ENCODE measurements at places on chromosomes 12 and 14.

DNA sequence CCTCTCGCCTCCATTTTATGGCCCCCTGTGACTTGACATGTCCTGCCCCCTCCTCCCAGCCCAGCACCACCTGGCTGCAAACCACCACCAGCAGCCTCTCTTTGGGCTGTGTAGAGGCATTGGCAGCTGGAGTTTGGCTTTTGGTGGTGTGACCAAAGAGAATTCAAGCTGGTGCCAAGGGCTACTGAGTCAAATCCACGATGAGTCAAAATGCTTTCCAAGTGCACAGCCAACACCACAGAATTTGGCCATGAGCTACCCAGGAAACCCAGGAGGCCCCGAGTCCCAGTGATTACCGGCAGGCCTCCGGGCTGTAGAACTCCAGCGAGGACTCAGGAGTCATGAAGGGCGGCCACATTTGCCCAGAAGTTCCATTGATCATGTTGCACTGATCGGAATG, 53.8 kb downstream of the SCARB1 start:
- DNase-seq, result no peak

DNA sequence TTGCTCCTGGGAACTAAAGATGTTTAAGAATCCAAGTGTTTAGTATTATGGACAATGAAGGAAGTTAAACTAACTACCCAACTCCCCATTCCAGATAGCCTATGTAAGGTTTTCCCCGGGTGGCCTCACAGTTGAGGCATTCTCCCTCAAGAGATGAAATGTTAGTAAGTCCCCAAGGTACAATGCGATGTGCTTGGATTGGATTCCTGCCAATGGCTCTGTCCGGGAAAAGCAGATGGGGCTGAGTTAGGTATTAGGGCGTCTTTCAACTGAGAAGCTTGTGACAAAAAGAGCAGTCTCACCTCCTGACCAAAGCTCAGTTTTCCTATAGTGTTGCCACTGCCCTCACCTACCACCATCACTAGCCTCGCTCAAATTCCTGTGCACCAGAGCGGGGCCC, 64.8 kb upstream of the E2F7 start:
- no peak for DNase-seq

GRCh38 chr12:59859171-59859510, 263.3 kb downstream of the SLC16A7 start:
- DNase-seq, result no peak

DNA sequence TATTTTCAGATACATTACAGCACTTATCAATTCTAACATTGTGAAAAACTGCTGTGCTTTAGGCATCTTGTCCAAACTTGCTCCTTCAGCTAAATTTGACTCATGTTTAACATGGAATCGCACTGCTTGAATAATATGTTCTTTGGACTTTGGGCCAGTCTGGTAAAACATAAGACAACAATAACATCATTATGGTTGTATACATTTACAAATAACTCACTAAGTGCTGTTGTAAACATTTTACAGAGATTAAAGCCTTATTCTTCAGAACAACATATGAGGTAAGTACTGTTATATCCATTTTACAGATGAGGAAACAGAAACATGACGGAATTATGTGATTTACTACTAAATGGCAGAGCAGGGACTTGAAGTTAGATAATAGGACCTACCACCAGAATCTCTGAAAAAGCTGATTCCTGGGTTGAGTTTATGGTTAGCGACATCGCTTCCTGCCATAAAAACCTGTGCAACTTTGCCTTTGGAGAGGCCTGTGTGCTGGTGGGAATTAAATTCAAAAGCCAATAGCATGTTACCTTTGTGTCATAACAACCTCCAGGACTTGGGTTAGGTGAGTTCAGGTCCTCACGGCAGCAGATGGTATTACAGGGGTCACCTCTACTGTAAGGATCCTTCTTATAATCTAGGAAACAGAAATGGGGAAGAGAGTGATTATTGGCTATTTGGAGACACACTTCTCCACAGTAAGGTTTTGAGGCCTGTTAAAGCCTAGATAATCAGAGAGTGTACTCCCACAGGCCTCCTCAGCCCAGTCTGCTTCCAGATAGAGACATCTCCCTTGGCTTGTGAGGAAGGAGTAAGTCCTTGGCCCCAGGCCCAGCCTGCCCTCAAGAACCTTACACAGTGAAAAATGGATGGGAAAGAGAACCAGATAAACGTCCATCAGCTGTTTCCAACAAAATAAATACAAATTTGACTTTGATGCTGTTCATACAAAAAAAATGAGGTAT, 61.8 kb downstream of the PLBD1 start:
- no peak for DNase-seq

DNA sequence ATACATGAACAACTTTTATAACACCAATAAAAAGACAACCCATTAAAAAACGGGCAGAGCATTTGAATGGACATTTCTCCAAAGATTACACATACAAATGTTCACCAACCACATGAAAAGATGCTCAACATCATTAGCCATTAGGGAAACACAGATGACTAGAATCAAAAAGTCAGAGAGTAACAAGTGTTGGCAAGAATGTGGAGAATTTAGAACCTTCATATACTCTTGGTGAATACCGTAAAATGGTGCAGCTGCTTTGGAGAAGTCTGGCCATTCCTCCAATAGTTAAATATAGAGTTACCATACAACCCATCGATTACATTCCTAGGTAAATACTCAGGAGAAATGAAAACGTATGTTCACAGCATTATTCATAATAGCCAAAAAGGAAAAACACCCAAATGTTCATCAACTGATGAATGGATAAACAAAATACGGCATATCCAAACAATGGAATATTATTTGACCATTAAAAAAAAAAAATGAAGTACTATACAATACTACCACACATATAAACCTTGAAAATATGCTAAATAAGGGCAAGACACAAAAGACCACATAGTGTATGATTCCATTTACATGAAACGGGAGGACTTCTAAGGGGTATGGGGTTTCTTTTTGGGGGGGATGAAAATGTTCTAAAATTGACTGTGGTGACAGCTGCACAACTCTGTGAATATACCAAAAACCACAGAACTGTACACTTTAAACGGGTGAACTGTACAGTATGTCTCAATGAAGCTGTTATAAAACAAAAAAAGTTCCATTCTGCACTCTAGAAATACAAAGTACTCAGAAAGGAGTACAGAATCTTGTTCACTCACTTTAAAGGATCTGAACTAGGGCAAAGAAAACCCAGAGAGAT, 3.2 kb downstream of the CORO1C start:
- DNase-seq, result no peak

DNA sequence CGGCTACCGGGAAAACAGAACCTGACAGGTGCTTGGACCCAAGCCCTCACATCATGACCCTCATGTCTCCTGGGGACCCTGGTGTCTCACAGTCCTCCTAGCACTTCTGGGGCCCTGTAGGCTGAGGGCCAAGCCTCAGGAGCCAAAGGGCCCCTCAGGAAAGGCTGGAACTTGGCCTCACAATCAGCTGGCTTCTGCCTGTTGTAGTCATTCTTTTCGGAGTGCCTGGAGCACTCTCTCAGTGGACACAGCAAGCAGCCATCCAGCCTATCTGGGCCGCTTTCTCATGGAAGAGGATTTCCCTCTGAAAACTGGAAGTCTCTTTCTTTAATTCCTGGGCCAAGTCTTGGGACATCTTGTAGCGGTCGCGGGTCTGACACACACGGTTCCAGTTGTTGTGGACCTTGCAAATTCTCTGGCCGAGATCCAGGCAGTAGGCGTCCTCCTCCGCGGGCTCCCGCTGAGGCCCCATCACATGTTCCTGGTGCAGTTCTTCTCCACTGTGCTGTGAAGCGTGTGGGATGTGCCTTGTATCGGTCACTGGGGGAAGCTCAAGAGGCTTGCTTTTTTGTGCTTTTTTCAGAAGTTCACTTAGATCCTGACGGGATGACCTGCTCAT, 169.3 kb downstream of the EMP1 start:
- peak; percentile 12 for DNase-seq

DNA sequence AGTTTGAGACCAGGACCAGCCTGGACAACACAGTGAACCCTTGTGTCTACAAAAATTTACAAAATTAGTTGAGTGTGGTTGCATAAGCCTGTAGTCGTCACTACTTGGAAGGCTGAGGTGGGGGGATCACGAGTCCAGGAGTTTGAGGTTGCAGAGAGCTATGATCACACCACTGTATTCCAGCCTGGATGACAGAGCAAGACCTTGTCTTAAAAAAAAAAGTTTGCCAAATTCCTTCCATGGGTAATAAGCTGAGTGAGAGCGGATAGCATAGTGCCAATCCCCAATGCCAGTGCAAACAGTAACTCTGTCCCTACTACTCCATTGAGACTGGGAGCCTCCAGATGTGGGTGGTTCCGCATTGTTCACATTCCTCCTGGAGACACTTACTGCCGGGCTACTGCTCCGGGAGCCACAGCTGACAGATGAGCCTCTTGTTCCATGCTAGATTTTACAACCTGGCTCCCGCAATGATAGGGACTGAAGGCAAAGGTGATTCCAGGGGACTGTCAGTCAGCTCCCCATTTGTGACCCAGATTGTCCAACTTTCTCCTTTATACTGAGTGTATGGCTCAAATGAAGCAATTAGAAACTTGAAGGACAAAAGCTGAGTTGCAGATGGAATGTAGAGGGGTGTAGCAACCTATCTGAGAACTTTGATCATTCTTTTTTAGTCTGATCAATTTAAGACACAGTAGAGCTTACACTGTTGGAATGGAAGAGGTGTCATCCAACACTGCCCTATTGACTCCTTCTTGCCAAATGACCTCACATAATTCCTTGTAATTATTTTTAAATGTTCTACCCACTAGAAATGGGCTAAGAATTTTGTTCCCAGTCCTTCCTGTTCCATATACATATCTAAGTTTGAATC, 13.4 kb upstream of the FRMD6 start:
- no peak for DNase-seq

DNA sequence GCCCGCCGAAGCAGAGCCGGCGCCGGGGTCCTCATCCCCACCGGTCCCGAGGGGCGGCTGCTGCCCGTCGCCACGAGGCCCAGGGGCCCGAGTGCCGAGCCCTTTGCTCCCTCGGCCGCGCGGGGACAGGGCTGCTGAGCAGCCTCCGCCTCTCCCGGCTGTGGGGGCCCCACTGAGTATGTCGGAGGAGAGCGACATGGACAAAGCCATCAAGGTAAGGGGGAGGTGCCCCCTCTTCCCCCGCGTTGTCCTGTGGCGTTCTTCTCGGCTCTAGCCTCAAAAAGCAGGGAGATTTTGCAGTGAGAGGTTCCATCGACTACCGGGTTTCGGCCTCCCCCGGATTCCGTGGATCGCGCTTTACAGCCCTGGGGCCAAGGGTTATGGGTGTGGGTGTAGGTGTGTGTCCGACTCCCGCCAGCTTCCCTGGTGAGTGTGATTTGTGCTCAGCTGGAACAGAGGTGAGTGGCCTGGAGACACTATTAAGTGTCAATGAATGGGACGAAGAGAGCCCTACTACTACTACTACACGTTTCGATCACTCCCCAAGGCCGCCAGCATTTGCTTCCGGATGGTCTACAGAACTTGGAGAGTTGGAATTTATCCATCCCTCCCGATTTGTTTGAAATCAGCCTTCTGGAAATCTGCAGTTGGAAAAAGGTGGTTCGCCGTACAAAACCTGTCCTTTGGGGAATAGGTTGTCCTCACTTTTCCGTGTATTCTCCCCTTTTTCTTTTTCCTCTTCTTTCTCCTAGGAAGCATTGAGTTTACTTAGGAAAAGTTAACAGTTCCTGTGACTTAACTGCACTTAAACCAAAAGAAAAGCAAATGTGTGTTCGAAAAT, 748 bp downstream of the MAPKAPK5 start:
- DNase-seq, result no peak

GRCh38 chr14:101365329-101366158, 195.8 kb upstream of the DIO3 start:
- DNase-seq, result no peak

- no peak for DNase-seq
These were observed 381.1 kb downstream of the FLRT2 start for GRCh38 chr14:85911044-85911443.

DNA sequence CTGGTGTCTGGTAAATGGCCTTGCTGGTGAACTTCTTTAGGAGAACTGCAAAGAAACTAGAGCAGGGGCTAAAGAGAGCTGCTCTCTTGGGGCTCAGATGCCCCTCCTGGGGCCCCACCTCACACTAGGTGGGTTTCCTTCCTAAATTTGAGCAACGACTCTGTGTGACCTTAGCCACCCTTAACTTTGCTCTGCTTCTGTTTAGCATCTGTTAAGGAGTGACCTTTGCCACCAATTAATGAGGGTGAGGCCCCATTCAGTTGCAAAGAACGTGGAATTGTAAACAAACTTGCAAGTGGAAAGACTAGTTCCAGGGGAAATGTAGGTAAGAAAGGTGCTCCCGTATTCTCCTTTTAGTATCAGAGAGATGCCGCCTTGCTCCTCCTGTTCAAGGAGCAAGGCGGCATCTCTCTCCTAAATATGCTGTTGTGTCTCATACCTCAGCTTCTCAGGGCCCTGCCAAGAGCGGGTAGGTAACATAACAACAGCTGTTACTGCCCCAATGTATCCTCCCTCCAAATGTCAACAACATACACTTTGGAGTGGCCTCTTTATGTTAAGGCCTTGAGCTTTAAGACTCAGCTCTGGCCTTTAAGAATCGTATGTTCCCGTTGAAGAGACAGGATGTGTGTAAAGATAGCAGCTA, 77.6 kb upstream of the FUT8 start:
- no peak for DNase-seq

- DNase-seq, result no peak
These were observed 233.2 kb downstream of the PHLDA1 start for GRCh38 chr12:75798136-75798926.

DNA sequence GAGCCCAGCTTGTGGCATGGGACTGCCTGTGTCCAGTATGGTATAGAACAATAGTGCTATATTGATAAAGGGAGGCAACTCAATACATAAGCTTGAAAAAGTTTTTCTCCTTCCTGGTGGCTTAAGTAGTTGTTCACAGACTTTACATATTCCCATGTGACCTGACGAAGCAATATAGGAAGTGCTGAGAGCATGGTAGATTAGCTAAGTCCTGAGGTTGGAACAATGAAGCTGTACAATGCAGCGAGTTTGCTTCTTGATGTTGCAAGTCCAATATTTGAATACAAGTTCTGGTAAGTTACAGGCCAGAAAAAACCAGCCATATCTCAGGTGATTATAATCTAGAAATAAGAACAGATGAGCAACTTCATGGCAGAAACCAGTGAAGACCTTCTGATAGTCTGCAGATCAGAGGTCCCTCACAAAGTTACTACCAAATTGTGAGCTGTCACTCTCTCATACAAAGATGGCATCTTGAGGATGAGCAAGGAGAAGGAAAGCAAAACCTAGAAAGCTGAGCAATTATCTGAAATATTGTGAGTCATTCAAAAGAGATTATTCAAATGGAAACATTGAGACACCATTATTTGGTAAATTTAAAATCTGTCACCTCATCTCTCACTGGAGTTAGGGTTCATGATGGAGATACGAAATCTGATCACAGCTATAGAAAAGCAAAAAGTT, 72.9 kb upstream of the BTG1 start:
- DNase-seq, result no peak

Data from heart right ventricle (tissue), 16 donors.